ENCODE measurements at places on chromosomes 7 and 10. TPM values are rescaled to one million over a fixed set of nuclear protein-coding genes. Genes with fewer than 3 reads are reported as not detected.
A peak's percentile ranks its signal among the peaks of the same experiment; 100 is the strongest.

The FMC1 gene
- 66.8 TPM for polyA plus RNA-seq

The PVRIG gene
- 68.2 TPM for polyA plus RNA-seq

GRCh38 chr7:22156205-22156604 lies 200.7 kb downstream of the RAPGEF5 start:
- no peak for DNase-seq

GRCh38 chr10:100043796-100044195 lies 34.0 kb upstream of the DNMBP start:
- DNase-seq, result no peak

DNA sequence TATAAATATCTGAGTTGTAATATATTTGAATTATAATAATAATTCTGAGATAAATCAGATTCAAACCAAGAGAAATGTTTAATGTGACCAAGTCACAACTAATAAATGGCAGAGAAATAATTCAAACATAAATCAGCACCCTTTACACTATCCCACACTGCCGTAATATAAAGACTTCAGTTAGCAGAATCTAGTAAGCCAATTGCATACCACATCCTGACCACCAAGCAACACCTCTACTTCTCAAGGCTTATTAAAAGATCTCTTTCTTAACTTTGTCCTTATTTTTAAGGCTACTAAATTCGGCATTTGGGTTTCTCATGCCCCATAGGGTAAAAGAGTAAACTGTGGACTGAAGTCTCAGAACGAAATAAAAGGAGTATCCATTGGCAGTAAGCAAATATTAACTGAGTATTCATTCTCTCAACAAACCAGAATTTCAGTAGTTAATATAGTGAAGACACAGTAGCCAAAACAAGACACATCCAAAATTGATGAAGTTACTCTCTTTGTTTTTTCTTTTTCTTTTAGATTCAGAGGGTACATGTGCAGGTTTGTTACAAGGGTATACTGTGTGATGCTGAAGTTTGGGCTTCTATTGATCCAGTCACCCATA lies 14.8 kb downstream of the ACBD5 start:
- peak; percentile 12 for DNase-seq

GRCh38 chr7:67056683-67057082 lies 60.0 kb downstream of the TYW1 start:
- no peak for DNase-seq

DNA sequence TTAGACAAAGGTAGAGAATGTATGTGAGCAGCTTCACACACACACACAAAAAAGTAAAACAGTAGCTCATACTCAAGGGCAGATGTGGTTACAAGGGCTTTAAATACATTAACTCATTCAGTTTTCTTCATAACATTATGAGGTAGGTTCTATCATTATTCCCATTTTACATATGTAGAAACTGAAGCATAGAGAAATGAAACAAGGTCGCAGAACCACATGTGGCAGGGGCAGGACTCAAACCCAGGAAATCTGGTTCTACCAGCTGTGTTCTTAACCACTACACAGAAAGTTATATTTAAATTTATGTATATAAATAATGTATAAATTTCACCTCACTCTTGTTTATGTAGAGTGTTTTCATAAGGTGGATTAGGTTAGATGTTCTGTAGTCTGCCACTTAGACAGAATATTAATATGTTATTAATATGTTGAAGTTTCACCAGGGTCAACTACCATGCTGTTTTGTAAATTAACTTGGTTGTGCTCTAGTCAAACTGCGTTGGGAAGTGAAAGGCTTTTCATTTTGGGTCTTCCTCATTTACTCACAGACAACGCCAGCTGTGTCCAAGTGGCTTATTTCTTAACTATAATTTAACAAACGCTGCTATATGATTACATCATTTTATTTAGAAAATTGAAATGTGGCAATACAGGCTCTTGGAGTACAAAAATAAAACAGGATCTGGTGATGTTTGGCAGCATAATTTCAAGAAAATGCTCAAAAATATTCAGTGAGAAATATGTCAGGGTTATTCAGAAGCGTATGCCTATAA lies 138.4 kb downstream of the MDFIC start:
- DNase-seq, result no peak

All from CD4-positive, alpha-beta memory T cell (primary cell).